ENCODE measurements at places on chromosomes 1 and 21.

DNA sequence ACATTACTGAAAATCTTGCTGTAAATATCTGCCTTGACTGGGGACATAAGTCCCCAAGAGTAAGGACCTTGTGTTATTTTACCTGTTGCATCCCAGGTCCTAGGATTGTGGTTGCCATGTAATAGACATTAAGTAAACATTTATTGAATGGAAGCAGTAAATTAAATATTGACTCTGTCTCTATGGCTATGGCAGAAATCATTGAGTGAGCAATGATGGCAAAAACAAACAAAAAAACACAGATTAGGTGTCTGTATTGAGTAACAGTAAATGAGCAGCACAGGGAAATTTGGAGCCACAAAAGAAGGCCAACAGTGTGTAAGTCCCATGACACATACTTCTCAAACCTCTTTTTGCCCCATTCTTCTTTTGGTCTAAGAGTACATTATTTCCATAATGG is 240.4 kb downstream of the NFIA start:
- no peak for DNase-seq

DNA sequence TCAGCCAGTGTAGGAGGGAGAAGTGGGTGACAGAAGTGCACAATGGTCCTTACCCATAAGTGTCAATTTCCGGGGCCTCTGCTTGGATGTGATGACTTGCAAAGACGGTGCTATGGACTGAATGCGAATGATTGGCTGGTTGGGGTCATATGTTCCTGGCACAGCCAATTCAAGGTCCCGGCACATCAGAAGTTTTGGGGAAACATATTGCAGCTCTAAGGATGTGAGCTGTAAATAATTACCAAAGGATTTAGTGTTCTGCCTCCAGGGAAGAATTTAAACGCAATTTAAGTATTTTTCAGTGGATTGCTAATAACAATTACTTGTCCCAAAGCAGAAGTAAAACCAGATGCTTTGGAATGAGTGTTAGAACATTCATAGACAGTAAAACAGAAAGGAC is 26.9 kb upstream of the EXOSC10 start:
- DNase-seq: no peak

DNA sequence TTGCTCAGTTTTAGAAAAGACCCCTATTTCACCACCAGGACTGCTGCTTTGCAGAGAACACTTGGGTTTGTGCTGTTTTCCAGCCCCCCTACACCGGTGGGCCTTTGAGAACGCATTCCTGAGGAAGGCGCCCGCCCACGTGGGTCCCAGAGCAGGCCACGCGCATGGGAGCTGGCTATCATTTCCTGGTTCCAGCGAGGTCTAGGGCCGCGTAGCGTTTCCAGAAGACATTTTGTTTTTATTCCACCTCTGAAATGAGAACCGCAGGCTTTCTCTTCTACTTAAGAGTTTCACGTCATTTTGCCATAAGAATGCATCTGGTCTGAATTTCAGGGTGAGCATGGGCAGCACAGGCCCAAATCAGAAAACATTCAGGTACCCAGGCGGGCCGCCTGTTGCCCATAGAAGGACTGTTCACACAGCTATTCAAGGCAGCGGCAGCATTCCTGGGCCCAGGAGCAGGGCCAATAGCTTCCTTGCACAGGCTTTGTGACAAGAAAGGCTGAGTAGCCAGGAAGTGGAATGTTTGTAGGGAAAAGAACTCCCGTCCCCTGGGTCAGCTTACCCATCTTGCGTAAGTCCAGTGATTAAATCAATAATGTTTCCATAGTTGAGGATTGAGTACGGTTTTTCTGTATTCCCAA is 1.4 kb upstream of the KLHL21 start:
- no peak for DNase-seq

DNA sequence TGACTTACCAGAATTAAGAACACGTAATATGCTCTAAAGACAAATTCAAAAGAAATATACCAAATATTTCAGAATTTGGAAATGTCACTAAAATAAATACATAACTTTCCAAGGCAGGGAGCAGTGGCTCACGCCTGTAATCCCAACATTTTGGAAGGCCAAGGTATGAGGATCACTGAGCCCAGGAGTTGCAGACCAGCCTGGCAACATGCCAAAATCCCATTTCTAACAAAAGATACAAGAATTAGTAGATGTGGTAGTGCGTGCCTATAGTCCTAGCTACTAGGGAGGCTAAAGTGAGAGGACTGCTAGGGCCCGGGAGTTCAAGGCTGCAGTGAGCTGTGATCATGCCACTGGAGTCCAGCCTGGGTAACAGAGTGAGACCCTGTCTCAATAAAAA is 11.7 kb downstream of the LUZP1 start:
- no peak for DNase-seq

DNA sequence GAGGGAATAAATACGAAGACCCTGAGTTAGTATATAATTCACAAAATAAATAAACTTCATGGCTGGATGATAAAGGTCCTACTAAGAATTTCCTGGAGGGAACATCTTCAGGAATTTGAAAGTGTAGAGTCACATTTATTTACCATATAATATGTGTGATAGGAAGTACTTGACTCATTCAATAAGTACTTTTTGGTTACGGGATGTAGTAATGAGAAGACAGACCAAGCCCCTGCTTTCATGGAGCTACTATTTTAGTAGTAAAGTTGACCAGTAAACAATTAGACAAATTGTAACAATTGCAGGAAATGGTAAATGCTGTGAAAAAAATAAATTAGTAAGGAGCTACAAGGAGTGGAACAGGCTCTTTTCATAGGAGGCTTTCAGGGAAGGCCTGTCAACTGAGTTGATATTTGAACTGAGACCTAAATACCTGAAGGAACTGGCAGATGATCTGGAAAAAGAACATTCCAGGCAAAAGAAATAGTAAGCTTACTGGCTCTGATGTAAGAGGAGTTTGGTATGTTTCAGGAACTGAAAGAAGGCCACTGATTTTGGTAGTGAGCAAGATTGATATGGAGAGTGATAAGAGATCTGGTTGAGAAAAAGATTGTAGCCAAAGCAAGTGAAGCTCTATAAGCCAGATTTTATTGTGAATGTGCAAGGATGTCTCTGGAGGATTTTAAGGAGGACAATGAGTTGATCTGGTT is 36.2 kb downstream of the CAMSAP2 start:
- no peak for DNase-seq

GRCh38 chr1:178702146-178702545 is 22.9 kb upstream of the RALGPS2 start:
- DNase-seq: no peak

DNA sequence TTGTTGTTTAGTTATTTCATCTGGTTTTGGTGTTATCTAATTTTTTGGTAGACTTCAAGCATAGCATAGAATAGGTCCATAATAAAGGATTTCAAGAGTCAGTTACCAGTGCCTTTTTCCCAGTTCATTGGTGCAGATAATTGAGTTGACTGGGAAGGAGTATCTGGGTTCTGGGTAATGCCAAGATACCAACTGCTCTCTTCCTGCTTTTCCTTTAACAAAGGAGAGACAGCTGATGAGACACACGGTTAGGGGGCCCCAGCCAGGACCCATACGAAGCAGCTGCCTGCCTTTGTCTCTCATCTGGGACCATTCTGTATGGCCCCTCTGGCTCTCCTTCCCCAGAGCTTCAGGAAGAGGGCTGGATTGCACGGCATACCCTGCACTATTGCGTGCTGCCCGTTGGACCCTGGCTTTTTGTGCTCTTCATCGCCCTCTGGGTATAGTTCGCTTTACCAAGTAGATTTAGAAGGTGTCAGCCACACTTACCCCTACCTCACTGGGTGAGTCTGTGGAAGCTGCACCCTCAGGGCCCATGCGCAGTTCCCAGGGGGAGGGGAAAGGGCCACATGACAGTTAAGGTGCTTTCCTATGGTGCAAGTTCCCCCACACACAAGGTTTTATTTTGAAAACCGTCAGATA is 7.0 kb downstream of the NAV1 start:
- DNase-seq: no peak

DNA sequence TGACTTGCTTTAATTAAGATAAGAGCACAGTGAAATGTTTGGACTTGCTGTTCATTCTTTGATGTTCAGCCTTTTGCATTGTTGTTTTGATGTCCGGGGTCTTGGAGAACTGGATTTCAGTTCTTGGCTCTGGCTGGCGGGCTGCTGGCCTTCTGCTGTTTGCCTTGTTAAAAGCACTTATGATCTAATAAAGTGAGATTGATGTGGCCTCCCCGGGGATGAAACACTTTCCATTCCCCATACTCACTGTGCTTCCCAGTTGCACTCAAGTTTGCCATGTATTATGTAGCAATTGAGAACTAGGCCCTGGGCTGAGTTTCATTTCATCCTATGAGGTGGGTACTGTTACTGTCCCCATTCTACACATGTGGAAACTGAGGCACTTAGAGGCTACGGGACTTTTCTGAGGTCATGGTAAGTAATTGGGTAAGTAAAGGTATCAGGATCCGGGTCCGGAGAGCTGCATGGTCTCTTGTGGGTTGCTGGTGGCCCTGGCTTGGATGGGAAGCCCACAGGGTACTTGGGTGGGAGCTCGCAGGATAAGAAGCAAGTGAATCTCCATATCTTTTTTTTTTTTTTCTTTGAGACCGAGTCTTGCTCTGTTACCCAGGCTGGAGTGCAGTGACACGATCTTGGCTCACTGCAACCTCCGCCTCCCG is 127.7 kb upstream of the ZBTB40 start:
- no peak for DNase-seq

GRCh38 chr1:17919525-17920439 is 164.6 kb downstream of the ACTL8 start:
- DNase-seq: no peak

GRCh38 chr1:27529704-27530018 is 39.7 kb upstream of the WASF2 start:
- no peak for DNase-seq

- DNase-seq: no peak
These were observed 39.4 kb downstream of the SLAMF6 start for GRCh38 chr1:160483505-160484185.

- no peak for DNase-seq
These were observed 208.9 kb upstream of the GREM2 start for GRCh38 chr1:240820816-240821215.

- no peak for DNase-seq
These were observed 31.9 kb downstream of the KIF14 start for GRCh38 chr1:200588698-200589097.

GRCh38 chr1:39205781-39206464 is 1.4 kb downstream of the MACF1 start:
- DNase-seq: peak; percentile 59
